HepG2 (cell line): ENCODE measurements at places on chromosomes 12 and 14. TPM values are rescaled to one million over a fixed set of nuclear protein-coding genes. Genes with fewer than 3 reads are reported as not detected.

DNA sequence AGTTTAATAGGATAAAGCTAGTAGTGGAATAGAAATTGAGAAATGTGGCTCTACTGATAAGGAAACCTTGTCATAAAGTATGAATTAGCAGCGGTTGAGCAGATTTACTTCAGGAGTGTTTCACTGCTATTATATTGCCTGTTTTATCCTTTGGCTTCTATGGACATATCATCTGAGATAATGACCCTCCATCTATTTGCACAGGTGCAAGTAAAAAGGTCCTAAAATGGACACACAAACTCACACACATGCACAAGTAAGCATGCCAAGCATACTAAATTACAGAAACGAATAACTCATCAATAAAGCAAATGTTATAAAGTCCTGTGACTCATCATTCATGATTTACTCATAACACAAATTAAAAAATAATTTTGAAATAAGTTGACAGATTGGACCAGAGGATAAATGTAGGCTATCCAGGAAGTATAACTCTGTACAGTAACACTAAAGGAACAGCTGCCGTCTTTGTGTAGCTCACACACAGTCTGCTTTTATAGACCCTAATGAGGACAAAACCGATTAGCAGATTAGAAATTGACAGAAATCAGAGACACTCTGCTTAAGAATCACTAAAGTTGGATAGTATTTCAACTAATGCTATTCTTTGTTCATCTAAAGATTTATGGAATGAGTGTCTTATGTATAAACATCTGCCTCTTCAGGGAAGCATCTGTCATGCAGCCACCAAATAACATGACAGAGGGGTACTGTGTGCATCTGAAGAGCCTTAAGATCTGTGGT lies 73.9 kb downstream of the SYT1 start:
- DNase-seq, result no peak

GRCh38 chr12:49928471-49928870 lies 22.1 kb upstream of the AQP2 start:
- no peak for DNase-seq

The ASCL1 gene
- not detected in 2 replicates for polyA plus RNA-seq

The C1S gene
- polyA plus RNA-seq, result 14.5 and 23.3 TPM in 2 replicates

The MEG3 gene
- polyA plus RNA-seq, result 0.07 and 0.17 TPM in 2 replicates

DNA sequence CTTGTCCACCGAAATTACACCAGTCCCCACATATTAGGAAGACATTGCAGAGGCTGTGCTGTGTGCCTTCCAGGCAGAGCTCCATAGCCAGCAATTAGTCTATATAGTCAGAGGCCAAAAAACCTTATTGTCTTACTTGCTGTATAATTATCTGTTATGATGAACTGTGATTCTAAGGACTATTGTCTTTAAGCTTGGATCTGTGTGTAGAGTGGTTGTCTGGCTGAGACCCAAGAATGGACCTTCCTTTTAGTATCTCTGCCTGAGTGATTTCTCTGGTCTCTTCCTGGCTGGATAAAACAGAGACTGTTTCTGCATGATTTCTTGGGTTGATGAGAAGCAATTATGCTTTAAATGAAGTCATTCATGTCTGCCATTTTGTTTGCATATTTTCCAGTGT lies 465.3 kb downstream of the PRKD1 start:
- DNase-seq, result no peak

The SPIC gene
- not detected in 2 replicates for polyA plus RNA-seq

GRCh38 chr14:101887219-101887618 lies 77.2 kb upstream of the DYNC1H1 start:
- no peak for DNase-seq

DNA sequence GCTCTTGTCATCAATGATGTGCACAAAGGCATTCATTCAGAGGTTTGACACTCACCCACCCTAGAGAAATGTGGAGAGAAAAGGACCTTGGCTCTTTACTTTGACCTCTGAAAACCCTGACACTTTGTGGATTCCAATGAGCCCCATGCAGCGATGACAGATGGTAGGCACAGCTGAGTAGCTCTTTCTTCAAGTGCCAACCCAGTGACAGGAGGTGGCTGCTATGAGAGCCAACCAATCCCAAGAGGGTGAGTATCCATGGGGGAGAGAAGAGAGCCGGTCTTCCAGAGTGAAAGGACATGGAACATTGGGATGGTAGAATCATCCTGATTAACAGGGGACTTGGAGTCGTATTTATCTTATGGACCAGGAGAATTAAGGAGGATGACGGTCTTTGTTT lies 17.8 kb downstream of the SLC8A3 start:
- DNase-seq, result no peak

DNA sequence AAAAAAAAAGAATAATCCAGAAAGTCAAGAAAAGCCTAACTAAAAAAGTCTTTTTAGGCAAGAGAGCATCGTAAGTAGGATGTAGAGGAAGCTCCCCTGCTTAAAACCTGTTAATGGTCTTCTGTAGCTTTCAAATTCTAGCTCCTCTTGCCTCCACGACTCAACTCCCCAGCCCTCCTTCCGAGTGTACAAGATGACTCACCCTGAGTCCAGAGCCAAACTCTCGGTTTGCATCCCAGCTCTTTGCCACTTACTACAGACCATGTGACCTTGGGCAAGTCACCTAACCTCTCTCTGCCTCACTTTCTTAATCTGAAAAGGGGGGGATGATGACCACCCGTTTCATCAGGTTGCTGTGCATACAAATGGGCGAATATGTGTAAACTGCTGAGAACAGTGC lies 460.4 kb downstream of the DPF3 start:
- no peak for DNase-seq

DNA sequence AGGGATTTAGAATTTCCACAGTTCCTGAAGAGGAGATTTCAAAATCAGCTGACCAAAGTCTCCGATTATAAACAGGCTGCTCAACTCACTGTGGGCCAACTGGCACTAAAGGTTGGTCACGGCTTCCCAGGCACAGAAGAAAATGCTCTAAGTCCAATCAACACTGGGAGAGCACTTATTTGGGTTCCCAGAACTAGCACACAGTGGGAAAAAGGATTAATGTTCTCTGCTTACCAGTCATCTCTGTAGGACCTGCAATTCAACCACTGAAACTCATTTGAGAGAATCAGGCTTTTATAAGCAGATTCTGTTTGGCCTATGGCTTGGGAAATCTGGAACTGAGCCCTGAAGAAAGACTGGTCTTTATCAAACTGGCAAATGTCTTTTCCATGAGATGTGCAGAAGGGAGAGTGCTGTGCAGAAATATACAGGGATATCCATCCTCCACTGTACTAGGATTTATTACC lies 49.4 kb downstream of the ABCC9 start:
- DNase-seq, result no peak

- DNase-seq, result no peak
These were observed 253.3 kb downstream of the SLC15A4 start for GRCh38 chr12:128570191-128571065.

The SAMD15 gene
- polyA plus RNA-seq, result 0.09 TPM in 2 replicates

DNA sequence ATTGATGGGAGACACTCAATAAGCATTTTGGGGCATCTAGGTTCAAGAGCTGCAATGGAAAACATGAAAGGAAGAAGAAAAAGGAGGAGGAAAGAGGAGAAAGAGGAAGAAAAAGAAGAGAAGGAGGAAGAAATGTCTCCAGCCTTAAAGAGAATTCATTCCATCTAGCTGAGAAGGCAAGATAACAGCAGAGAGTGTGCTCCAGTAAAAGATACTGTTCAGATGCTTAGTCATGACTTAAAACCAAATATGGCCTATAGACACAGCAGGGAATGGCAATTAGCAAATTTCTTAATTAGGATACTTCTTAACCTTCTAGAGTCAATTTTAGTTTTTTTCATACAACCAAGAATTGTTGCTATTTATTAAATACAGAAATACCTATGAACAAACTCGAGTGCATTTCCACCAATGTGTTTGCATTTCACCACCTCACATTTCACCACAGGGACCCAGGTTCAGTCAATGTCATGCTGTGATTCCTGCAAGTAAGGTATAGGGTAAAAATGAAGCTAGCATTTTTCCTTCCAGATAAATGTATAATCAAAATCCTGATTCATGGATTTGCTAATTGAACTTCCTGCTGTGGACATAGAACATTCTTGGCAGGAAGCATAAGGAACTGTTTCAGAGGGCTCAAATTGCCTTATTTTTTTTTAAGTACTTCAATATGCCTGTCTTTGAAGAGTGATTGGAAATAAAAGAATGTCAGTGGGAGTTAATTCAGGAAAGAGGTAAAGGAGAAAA lies 177.8 kb downstream of the RPS29 start:
- DNase-seq, result no peak
